ENCODE measurements at places on chromosomes 4 and X. TPM values are rescaled to one million over a fixed set of nuclear protein-coding genes. Genes with fewer than 3 reads are reported as not detected.
A peak's percentile ranks its signal among the peaks of the same experiment; 100 is the strongest.

DNA sequence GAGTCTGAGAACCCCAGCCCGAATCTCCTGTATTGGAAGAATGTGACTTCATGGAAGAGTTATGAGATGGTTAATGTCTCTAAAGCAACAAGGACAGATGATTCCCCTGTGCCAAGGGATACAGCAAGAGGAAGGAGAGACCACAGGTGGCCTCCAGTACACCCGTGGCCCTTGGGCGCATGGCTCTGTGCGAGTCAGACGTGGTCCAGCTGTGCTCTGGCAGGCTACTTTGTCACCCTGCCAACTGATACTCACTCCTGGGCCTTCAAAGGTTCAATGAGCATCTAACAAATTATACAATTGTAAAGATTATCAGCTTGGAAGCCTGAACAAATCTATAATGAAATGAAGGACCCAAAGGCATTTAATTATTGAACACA is 71.7 kb downstream of the NYX start:
- no peak for DNase-seq

Gene AMBN
- not detected for polyA plus RNA-seq

DNA sequence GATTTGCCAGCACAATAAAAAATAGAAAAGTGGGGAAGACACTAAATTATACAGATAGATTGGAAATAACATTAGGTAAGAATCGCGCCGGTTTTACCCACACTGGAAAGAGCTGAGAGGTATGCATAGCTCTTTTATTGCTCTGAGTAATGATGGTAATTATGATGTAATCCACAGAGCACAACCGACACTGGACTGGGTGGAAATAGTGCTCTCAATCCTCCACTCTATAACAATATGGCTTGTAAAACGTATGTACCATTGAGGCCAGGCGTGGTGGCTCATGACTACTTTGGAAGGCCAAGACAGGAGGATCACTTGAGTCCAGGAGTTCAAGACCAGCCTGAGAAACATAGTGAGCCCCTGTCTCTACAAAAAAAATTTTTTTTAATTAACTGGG is 104.3 kb upstream of the RAPGEF2 start:
- no peak for DNase-seq

Gene MOB1B
- 33.7 TPM for polyA plus RNA-seq

DNA sequence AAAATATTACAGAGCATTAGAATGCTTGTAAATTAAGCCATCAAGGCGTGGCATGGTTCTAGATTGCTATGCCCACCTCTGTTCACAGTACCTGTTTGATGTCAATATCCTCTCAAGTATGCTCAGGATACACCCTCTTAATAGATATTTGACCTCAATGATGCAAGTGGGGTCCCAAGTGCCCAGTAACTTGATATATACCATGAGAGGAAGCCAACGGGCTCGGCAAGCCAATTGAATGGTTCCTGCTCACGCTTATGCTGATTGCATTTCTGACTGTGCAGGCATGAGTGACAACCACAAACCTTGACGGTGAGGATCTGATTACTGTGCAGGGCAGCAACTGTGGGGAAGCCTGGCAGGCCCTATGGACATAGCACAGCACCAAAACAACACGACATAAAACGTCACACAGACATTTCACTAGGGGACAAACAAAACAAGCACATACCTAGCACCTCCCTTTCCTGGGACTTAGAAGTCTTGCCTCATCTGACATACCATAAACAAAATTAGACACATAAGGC is 179.1 kb upstream of the ETNPPL start:
- peak; percentile 16 for DNase-seq

Gene AVPR2
- polyA plus RNA-seq = 0.67 TPM

DNA sequence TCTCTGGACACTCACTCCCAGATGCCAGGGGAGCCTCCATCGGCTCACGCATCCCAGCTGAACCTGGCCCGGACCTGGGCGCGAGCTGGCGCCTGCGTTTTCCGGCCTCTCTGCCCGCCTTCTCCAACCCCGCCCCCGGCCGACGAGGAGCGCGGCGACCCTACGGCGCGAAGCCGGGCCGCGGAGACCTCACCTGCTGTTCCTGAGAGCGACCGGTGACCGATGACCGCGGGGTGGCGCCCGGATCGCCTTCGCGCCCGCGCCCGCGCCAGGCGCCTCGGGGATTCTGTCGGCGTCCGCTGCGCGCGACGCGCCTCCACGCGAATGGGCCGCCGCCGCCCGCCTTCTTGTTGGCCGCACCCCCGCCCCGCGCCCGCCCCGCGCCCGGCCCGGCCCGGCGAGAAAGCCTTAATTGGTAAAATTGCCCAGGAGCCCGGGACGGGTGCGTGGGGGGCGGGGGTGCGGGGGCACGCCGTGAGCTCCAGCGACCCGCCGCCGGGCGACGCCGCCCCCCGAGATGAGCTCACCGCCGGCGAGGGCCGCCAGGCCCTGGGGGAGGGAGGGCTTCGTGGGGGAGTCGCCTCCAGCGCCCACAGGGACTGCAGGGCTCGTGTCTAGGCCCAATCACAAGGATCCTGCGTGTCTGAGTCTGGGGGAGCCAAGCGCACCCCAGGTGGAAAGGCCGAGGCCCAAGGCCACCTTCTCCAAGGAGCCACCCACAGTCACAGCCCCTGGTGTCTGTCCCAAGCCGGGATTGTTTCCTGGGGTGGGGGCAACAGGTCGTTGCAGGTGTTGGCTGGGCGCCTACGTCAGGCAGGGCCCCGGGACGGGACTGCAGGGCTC is at the start of gene FLNA:
Gene FLNA (minus strand): TSS at position 322 of the 843 bp plus-strand sequence. CDS start 3,389 bp downstream, outside the sequence.
- DNase-seq = peak; percentile 55

Gene RTL5
- 13.8 TPM for polyA plus RNA-seq

DNA sequence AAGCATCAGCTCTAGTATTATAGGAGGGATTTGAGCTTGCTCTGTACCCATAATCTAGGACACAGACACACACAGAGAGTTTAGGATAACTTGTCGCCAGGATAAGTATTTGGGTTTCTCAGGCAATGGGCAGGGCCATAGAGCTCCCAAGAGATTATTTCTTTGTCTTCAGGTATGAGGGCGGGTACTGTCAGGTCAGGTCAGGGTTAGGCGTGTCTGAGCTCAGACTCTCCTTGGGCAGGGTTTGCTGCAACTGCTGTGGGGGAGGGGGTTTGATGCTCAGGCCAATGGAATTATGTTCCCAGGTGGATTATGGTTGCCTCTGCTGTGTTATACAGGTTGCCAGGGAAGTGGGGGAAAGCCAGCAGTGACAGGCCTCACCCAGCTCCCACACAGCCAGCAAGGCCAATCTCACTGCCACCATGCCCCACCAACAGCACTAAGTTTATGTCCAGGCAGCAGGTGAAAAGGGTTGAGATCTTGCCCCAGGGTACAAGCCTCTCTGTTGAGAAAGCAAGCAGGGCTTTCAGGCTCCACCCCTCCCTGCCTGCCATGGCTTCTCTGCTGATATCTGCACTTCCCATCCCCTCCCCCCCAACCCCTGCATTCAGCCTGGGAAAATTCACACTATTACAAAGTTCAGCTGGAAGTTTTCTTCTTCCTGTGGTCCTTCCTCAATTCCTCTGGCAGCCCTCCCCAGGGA is 101.3 kb downstream of the RRAGB start:
- DNase-seq = no peak

- no peak for DNase-seq
These were observed 167.3 kb upstream of the GATB start for GRCh38 chr4:151928112-151928511.

DNA sequence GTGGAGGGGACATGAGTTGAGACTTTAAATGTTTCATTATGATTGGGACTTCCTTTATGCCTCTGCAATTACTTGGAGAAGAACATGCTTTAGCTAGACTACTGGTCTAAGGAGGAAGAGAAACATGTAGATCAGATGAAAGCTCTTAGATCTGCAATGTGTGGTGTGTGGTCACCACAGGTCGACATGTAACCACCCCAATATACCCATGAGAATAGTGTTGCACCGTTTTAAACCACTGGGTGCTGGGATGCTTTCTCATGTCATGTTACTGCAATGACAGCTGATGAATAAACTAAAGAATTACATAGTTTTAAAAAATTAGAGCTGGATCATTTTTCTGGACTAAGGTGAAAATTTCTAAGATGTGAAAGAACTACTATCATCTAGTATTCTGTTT is 1039.7 kb downstream of the RAPGEF2 start:
- DNase-seq = no peak

DNA sequence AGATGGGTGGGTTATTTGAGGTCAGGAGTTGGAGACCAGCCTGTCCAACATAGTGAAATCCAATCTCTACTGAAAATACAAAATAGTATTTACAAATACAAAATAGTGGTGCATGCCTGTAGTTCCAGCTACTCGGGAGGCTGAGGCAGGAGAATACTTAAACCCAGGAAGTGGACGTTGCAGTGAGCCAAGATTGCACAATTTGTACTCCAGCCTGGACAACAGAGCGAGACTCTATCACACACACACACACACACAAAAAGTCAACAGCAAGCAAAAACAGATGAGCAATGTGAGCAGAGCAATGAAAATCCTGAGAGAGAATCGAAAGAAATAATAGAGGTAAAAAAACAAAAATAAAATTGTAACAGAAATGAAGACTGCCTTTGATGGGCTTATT is 168.8 kb downstream of the PCDH18 start:
- DNase-seq = no peak

Gene TCEAL5
- 6.5 TPM for polyA plus RNA-seq

- no peak for DNase-seq
These were observed 9.7 kb downstream of the AMMECR1 start for GRCh38 chrX:110308220-110308619.

DNA sequence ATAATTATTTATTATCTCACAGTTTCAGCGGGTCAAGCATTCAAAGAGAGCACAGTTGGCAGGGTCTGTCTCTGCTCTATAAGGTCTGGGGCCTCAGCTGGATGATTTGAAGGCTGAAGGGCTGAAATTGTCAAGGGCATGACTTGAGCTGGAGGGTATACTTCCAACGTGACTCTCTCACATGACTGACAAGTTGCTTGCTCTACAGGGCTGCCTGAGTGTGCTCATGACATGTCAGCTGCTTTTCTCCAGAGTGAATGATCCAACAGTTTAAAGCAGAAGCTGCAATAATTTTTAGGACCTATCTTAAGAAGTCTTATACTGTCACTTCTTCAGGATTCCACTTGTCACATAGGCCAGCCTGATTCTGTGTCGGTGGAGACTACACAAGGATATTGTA is 51.2 kb downstream of the TIGD2 start:
- no peak for DNase-seq

DNA sequence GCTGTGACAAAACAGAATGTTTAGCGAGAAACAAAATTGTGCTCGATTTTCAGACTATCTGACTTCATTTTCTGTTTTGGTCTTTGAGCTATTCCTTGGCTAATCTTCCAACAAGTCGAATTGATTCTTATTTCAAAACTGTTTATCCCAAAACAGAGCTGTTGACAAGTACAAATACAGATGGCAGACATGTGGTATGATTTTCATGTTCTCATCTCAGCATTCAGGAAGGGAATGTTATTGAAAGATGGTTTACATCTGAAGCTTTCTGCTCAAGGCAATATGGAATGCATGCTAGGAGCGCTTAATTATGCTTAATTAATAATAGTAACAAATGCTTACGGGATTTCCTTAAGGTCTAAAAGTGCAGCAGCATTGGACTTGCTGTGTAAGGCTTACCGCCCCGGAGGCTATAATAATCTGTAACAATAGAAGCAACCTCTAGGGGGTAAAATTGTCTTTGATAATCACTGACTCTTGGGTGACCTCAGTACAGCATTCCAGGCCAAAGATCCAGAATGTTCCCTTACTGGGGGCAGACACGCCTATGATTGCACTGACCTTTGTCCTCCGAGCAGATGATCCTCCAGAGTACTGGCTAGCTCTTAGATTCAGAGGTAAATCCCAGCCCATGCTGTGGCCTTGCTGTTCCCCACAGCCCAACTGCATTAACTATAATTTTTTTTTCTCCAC is 16.4 kb downstream of the LSM6 start:
- DNase-seq = no peak
